ENCODE measurements at places on chromosomes 16 and 17.

- no peak for DNase-seq
These were observed 345.3 kb downstream of the FOXL1 start for GRCh38 chr16:86923656-86924055.

- no peak for DNase-seq
These were observed 4.2 kb downstream of the LYRM9 start for GRCh38 chr17:27888945-27889344.

- DNase-seq: no peak
These were observed 76.7 kb downstream of the HLF start for GRCh38 chr17:55341432-55341831.

DNA sequence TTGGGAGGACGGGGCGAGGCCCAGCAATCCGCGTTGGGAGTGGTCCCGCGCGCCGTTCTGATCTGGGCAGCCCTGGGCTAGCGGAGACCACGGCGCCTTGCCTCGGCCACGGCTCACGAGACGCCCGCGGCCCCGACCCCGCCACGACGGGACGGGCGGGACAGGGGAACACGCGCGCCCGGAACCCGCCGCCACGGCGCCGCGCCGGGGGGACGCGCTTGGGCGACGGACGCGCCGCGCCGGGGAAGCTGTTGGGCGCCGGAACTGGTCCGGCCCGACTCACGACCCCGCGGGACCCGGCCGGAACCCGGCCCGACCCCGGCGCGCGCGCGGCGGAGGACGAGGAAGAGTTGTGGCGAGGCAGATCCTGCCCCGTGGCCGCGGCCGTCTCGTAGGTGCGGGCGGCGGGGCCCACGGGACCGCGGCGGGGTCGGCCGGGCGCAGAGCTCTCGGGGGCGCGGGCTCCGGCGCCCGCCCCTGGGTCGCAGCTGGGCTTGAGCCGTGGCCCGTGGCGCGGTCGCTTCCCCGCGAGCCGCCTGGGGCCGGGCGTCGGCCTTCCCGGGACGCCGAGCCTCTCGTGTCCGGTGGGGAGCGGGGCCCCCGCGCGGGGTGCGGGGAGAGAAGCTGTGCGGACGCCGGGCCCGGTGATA lies at the start of gene ACSF3:
Gene ACSF3, plus strand, starts transcription at position 251 of the 650 bp plus-strand sequence. CDS start 6,830 bp downstream, outside the sequence.
- peak; percentile 72 for DNase-seq

DNA sequence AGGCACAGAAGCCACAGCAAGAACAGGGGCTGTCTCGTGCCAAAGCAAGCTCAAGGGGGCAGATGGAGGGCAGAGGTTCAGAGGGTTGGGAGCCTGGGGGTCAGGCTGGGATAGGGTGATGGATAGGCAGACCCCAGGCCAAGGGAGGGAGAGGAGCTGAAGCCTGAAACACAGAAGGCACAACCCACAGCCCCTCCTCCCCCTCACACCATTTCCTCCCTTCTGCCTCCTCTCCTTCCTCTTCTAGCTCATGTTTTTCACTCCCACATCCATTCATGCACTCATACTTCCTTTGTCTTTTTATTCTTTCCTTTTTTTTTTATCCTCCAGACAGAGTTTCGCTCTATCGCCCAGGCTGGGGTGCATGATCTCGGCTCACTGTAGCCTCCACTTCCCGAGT lies 61.1 kb downstream of the SOCS1 start:
- DNase-seq: no peak

DNA sequence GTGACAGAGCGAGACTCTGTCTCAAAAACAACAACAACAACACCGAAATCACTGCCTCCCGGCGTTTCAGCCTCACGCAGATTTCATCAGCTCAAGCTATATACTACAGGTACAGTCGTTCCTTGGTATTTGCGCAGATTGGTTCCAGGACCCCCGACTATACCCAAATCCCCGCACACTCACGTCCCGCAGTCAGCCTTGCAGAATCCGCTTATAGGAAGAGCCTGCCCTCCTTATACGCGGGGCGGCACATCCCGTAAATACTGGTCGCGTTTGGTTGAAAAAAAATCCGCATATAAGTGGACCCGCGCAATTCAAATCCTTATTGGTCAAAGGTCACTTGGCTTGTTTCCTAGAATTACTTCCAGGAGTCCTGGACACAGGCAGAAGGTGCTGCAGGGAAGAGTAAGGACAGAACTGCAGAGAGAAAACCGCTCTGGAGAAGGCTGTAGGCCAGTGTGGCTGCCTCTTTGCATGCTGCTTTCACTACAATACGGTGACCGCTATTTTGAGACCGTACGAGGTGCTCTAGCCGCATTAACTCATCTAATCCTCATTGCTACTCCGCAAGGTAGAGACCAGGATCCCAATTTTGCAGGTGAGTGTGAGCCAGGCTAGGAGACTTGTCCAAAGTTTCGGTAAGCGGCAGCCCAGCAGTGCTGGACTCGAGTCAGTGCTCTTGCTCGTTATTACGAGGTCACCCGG lies 718 bp downstream of the NDUFAB1 start:
- no peak for DNase-seq

- DNase-seq: no peak
These were observed 454.3 kb downstream of the HAPSTR1 start for GRCh38 chr16:9545522-9546437.

Measured in CD4-positive, alpha-beta T cell treated with Interleukin-15 for 1 hour (primary cell).